Stimulated activated naive B cell treated with anti-CD40 and anti-IgM and Interleukin-4, amounts not matched to agents 10 μg/mL and 1 μg/mL and 100 μg/mL, for 72 hours (primary cell): ENCODE measurements at places on chromosomes 6 and 20.

DNA sequence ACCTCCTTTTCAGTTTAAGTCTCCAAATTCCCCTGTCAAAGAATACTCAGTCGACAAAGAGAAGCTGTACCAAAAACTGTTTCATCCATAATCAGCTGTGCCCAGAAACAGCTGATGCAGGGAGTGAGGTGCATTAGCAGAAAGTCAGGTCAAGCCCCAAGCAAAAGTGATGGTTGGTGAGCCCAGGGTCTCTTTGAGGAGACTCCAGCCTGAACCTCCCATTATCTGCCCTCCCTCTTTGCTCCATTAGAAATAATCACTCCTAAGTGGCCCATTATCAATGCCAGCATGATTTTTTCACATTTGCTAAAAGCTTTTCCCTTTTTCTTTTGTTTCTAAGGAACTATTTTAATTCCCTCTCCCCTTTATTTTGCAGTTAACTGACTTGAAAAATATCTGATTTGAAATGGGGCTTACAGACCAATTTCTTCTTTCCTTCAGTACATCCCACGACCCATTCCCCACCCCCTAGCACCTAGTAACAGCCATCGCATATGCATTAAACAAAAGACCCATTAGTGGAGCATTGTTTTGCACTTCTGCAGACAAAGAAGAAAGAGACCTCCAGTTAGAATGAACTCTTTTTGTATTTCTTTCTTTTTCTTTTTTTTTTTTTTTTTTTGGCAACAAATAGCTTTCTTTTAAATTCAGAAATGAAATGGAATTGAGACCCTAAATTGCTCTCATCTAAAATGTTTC, 257.0 kb downstream of the GRIK2 start:
- no peaks in the 10 kb centered on the region for H3K4me1 ChIP-seq
- H3K4me3 ChIP-seq, result no peak overlapping the region
- H3K36me3 ChIP-seq, result no peaks in the 10 kb centered on the region
- no peak overlapping the region for H3K27ac ChIP-seq
- no peak for DNase-seq

DNA sequence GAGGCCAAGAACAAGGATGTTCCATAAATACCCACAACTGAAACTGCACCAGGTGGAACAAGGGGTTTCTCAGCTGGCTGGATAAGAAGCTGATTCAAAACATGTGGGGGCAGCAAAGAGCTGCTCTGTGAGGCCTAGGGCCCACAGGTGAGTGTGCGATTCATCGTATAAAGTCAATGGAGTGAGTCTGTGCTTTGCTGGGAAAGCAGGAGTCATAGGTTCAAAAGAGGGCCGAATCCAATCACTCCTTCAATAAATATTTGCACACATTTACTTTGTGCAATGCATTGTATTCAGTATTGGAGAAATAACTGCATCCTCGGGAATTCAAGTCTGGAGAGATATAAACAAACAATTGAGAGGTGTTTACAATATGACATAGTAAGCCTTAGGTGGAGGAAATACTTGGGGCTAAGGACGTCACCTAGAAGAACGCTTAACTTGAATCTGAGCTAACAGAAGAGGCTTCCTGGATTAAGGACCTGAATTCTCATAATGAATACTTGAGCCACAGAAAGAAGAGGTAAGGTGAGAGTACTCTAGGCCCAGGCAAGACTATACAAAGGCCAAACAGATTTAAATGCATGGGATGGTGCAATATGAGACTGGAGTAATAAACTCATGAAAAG, 83.7 kb upstream of the TMEM30A start:
- DNase-seq, result no peak
- peaks cover 10% of the 10 kb centered on the region for H3K27me3 ChIP-seq
- no peak overlapping the region for H3K27ac ChIP-seq

DNA sequence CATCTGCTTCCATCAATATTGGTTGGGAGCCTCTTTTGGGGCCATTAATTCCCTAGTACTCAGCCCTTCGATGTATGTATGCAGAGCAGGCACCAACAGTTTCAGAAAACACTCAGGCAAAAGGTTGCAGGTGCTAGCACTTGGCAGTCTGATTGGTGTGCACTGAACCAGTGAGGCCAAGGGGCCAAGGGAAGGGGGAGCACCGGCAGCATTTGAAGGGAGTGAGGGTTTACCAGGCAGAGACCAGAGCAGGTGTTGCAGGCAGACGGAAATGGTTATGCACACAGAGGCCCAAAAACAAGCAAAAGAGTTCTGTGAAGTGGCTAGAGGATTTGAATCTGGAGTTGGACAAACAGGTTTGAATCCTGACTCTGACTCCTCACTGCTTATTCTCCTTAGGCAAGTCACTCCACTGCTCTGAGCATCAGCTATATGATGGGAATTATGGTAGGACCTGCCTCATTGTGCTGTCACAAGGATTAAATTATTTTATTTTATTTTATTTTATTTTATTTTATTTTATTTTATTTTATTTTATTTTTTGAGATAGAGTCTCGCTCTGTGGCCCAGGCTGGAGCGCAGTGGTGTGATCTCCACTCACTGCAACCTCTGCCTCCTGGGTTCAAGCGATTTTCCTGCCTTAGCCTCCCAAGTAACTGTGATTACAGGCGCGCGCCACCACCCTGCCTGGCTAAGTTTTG, 58.1 kb upstream of the SHLD1 start:
- peaks cover 41% of the 10 kb centered on the region for H3K4me1 ChIP-seq
- DNase-seq, result peak; percentile 73
- H3K36me3 ChIP-seq, result no peaks in the 10 kb centered on the region
- peak overlapping the region; percentile 15 for H3K27ac ChIP-seq

GRCh38 chr6:128743974-128744765, 138.8 kb upstream of the LAMA2 start:
- H3K27me3 ChIP-seq, result no peaks in the 10 kb centered on the region
- H3K27ac ChIP-seq, result no peak overlapping the region

- H3K27me3 ChIP-seq, result no peaks in the 10 kb centered on the region
These were observed 92.4 kb downstream of the PRND start for GRCh38 chr20:4813863-4814695.

DNA sequence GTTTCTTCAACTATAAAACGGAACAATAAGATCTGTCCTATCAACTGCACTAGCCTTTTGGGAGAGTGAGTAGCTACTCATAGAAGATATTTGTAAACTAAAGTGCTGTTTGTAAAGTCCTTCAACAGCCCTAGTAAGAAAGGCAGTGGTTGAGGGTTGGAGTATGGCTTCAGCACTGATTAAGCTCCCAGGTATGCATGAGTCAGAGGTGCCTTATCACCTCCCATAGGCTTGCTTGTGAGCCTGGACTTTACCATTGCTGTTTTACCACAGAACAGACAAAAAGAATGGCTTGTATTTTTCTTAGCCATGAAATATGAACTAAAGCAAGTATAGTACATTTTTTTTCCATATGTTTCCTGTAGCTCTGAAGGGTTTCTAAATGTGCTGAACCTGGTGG, 44.1 kb downstream of the SAMD3 start:
- no peaks in the 10 kb centered on the region for H3K36me3 ChIP-seq
- no peak overlapping the region for H3K27ac ChIP-seq
- DNase-seq, result no peak
- H3K27me3 ChIP-seq, result no peaks in the 10 kb centered on the region
